ENCODE measurements at places on chromosomes 1 and 21.

- DNase-seq: no peak
These were observed 17.6 kb downstream of the CAMTA1 start for GRCh38 chr1:6802893-6803292.

DNA sequence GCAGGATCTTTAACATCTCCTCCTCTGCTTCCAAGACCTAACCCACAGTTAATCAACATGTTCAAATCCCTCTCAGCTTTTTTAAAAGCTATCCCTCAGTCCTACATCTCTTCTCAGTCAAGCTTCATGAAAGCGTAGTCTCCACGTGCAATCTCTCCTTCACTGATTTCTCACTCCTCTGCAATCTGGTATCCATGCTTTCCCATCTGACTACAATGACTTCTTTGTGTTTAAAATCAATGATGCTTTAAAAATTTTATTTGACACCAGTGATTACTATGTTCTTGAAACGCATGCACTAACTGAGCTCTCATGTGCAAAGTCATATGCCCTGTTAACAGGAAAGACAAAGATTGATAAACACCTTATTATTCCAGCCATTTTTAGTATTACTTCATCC is 67.5 kb upstream of the BEND5 start:
- DNase-seq: no peak

- DNase-seq: no peak
These were observed 194.5 kb downstream of the HIVEP3 start for GRCh38 chr1:41724248-41724647.

GRCh38 chr1:244197851-244198375 is 146.8 kb downstream of the ZBTB18 start:
- no peak for DNase-seq

- no peak for DNase-seq
These were observed 1.6 kb downstream of the TLCD4 start for GRCh38 chr1:95118710-95119109.

GRCh38 chr1:151737026-151737425 is 15.7 kb downstream of the RIIAD1 start:
- no peak for DNase-seq

DNA sequence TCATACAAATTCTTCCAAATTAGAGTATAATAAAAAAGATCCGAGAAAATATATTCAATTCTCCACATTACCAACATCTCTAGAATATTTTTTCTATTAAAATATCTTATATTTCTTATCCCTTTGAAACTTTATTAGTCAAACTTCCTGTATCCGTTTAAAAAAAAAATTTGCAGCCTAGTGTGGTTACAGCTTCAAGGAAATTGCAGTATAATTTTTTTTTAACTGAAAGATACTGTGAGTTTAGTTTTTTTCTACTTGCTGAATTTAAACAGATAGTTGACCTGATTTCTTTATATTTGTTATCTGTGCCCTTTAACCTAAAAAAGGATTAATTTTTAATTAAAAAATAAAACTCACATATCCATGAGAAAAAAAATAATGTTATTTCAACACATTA is 1.5 kb downstream of the RGS18 start:
- no peak for DNase-seq
